ENCODE measurements at places on chromosomes 3 and 15.

GRCh38 chr3:78792212-78792611 is 975.6 kb downstream of the ROBO1 start:
- DNase-seq, result no peak

DNA sequence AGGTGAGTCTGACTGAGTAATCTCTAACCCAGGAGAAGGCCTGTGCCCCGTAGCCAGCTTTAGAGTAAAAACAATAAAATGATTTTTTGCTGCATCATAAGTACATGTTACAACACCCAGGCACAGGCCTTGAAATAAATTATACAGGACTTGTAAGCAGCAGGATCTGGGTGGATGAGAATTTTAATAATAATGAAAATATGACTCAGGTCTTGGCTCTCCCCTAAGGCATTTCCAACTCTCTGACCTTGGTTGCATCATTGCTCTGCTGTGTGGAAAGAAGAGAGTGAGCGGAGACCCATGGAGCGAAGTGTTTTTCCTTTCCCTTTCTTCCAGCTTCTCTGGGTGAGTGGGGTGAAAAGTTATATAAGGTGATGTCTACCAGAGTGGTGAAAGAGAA is 44.6 kb downstream of the EOMES start:
- DNase-seq, result no peak

DNA sequence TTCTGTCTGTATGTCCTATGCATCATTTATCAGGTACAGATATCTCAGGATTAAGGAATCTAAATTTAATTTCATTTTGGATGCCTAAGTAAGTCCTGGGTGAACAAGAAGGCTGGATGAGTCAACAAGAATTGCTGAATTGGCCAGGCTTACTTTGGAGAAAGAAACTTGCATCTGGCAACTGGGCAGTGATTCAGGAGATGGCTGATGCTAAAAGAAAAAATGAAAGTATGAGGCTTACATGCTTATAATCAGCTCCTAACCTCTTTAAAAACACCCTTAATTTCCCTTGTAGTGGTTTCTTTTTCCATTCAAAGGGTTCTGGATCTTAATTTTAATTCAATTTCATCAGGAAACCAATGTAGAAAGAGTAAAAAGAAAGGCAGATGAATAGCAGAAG is 228.8 kb upstream of the PEX5L start:
- no peak for DNase-seq

DNA sequence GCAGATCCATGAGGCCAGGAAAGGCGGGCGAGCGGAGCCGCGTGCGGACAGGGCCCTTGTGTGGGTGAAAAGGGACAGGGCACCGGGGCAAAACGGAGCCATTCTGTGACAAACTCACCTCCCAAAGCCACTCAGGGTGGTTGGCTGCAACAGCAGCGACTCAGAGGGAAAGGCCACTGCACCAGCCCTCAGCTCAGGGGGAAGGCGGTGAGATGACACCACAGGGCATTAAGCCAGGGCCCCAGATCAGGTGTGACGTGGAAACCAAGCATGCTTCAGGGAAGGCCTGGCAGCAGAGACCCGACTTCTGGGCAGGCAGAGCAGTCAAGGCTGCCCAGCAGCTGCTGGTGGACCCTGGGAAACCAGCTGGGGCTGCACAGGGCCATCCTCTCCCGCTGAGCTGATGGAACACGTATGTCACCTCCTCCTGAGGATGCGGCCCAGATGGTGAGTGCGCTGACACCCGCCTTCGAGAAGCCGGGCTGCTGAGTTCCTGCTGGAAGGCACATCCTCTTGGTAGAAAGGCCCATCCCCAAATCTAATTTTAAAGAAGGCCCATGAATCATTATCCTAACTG is 82.3 kb downstream of the CHSY1 start:
- no peak for DNase-seq

- DNase-seq, result no peak
Measured at GRCh38 chr3:183158113-183158512, 4.4 kb downstream of the LAMP3 start.

GRCh38 chr3:181933052-181933618 is 221.4 kb downstream of the SOX2 start:
- no peak for DNase-seq

GRCh38 chr3:118909763-118910162 is 124.9 kb downstream of the IGSF11 start:
- DNase-seq, result no peak

- DNase-seq, result peak; percentile 74
Measured at GRCh38 chr3:53650424-53650823, 156.0 kb downstream of the CACNA1D start.

DNA sequence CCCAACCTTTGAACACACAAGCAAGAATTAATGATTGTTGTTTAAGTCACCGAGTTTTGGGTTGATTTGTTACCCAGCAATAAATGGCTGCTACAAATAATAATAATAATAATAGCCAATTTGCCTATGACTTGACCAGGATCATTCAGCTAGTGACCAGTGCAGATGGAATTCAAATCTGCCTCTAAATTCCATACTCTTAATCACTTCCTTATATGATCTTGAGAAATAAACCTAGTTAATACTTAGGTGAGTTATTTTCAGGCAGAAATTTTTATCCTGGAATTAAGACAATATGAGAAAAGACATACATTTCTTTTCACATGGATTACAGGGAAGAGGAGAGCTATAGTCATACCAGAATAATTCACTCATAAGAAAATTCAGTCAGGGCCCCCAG is 116.0 kb upstream of the GALNT15 start:
- no peak for DNase-seq

DNA sequence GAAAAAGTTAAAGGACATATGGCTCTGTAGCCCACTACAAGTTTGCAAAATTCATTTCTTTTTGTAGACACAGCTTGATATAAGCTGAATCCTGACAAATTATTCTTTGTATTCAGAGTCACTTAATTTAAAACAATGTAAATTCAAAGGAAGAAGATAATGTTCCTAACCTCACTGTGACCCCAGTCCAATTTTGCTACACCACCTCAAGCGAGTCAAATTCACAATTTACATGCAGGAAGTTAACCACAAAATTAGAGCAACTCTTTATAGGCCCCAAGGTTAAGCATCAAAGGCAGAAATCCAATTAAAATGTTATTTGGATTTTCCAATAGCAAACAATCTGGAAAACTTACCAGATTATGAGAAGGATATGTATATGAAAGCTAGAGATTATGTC is 119.5 kb upstream of the CNTN6 start:
- no peak for DNase-seq

DNA sequence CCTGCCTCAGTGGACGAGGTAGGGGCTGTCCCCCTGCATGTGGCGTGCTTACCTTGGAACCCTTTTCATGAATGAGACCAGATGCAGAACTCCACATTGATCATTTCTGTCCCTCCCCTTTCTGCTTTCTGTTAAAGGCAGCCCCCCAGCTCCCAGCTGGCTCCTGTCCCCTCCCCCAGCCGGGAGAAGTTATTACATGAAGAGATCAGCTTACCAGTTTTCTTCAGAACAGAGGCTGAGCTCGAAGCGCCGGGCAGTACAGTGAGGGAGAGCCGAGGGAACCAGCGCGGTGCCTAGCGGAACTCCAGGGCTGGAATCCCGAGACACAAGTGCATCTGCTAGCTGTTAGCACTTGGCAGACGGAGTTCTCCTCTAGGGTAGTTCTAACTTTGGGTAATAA is 263.3 kb upstream of the NR2E3 start:
- DNase-seq, result no peak

- peak; percentile 12 for DNase-seq
Measured at GRCh38 chr3:98032904-98033303, 2.2 kb downstream of the GABRR3 start.
